ENCODE measurements at places on chromosomes 2 and 18.
A peak's percentile ranks its signal among the peaks of the same experiment; 100 is the strongest.

DNA sequence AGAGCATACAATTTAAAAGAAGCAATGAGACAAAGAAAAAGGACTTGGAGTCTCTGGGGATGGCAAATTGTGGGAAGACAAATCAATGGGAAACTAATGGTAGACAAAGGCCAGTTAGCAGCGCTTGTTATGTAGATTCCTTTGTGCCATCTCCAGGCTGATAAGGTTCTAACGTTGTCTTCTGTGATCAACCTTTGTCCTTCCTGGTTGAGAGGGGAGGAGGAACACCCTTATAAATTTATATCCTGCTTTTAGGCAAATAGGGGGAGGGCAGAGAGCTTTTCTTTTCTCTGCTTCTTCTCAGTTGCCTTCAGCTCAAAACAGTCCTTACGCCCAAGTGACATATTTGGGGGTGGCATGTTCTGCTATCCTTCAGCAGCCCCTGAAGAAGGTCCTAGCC, 89.8 kb downstream of the STPG4 start:
- no peak for DNase-seq

DNA sequence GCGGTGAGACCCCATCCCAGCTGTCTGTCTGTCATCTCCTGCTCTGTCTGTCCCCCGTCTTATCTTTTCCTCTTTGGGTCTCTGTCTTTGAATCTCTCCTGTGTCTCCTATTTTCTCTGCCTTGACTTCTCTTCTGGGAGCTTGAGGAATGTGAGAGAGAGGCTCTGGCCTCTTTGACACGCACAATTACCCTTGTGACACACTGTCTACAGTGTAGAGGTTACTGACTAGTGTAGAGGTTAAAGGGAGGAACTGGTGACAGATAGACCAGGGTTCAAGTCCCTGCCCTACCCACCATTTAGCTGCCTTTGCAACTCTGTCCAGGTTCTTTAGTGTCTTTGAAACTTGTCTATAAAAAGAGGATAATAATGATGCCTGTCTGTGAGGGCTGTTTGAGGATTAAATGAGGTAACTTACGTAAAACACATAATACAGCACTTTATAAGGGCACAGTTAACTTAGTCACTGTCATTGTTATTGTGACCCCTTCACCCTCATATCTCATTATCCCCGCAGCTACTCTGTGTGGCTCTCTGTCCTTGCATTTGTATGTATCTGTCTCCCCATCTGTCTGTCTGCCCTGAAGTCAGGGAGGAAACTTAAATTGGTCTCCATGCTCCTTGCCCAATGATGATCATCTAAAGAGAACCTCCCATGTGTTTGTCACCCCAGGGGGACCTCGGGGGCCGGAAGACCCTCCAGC, 19.9 kb downstream of the SEMA4F start:
- no peak for DNase-seq

DNA sequence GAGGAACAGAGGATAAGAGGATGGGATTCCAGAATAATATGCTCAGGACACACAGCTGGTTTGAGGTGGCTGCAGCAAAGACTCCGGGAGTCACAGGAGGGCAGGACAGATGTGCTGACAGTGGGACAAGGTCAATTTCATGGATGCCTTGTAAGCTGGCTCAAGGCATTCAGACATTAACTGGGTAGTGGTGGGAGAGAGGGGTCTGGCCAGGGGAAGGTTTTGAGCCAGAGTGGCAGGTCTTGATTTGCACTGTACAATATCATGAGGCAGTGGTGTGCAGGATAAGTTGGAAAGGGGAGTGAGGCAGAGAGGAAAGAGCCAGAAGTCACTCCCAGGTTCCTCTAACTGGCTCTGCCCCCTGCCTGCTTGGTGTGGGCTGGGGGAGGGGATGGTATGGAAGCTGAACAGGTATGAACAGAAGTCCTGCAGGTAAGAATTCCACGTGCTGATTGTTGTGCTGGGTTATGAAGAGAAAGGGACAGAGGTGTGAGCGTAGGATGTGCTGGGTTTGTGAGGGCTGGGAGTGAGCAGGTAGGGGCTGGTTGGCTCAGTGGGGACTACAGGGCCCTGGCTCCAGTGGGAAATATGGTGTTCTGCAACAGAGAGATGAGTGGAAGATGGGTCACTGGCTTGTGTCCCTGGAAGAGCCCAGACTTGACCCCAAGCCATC, 141.7 kb upstream of the COPS8 start:
- DNase-seq: no peak

DNA sequence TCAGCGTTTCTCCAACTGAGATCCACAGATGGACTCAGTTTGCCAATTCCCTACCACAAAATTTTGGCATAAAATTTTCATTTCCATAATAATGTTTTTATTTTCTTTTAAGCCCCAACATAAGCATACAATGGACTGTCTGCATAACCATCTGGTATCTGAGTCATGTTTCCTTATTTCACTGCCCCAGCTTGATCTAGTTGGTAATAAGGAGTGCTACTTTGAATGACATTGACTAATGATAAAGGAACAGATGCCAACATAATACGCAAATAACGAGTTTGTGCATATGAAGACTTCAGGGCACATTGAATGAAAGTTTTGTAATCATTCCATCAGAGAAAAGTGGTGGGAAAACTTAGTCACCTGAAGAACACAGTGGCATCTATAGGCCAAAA, 8.8 kb upstream of the MBD2 start:
- no peak for DNase-seq

GRCh38 chr2:113370030-113370429, 67.5 kb upstream of the ZNG1B start:
- DNase-seq: peak; percentile 24

GRCh38 chr2:44191739-44192138, 23.1 kb downstream of the PPM1B start:
- no peak for DNase-seq

- DNase-seq: peak; percentile 70
Observed at GRCh38 chr18:13809043-13809430, 14.9 kb upstream of the MC5R start.

DNA sequence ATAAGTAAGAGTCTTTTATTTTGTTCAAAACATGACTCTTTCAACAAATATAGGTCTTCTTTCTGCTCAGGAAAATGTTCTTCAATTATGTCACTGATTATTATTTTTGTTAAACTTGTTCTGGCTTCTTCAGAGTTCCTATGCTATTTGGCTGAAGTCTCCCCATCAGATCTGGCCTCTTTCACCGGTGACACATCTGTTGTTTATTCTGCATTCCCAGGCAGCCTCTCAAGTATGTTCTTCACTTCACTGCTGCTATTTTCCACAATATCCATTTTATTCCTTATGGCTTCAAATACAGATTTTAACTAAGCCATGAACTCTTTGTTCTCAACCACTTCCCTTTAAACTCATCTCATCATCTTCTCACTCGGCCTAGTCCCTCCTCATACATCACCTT, 45.7 kb downstream of the HDAC4 start:
- no peak for DNase-seq

DNA sequence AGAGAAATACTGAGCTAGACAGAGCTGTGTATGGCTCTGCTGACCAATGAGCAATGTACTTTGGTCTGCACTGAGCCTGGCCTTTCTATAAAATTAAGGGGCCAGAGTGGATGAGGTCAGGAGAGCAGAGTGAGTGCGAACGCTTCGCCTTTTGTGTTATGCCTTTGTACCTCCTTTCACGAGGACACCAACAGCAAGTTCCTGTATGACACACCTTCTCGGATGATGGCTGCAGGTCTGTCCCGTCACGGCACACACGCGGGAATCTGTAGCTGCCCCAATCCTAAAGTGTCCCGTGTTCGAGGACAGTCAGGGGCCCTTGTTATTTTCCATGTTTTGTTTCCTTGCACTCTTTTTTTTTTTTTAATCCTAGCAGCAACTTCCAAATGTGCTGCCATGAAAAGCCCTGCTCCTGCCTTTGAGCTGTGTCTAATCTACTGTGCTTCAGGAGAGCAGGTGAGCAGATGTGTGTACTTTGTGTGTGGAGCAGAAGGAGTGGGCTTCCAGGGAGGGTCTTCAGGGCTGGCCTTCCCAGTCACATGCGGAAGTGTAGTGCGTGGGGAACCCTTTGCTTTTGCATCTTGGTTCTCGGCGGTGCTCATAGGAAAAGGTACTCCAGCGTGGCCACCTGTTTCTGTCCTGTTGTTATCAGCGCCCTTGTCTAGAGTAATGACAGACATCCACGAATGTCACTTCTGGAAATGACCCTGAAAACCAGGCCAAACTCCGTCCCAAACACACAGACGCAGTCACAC, 213.2 kb downstream of the NDUFA10 start:
- DNase-seq: no peak

GRCh38 chr18:32868406-32868805, 95.6 kb upstream of the KLHL14 start:
- no peak for DNase-seq

DNA sequence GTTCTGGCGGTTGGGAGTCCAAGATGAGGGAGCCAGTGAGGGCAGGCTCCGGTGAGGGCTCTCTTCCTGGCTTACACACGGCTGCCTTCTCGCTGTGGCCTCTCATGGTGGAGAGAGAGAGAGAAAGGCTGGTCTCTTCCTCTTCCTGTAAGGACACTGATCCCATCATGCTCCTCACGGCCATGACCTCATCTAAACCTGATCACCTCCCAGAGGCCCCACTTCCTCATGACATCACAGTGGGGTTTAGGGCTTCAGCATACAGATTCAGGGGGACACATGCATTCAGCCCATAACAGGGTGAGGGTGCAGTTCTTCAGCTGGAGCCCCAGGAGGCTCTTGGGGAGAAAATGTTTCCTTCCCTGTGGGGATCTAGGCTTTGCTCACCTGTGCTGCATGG, 29.2 kb downstream of the AGAP1 start:
- DNase-seq: no peak

- DNase-seq: peak; percentile 44
Observed at GRCh38 chr2:69740502-69740951, 1.4 kb upstream of the ANXA4 start.

DNA sequence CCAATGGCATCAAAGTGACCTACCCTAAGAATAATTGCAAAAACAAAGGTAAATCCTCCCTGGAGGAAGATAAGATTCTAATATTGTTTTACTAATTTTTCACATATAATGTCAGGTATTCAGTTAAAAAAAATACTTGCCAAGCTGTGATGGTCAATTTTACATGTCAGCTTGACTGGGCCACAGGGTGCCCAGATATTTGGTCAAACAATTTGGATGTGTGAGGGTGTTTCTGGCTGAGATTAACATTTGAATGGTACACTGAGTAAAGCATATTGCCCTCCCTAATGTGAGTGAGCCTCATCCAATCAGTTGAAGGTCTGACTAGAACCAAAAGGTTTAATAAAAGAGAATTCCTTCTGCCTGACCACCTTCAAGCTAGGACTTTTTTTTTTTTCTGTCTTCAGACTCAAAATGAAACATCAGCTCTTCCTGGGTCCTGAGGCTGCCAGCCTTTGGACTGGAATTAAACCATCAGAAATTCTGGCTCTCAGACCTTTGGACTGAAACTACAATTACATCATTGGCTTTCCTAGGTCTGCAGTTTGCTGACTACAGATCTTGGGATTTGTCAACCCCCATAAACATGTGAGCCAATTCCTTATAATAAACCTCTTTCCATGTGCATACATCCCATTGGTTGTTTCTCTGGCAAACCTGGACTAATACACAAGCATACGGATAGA, 65.4 kb downstream of the LDAH start:
- DNase-seq: no peak

DNA sequence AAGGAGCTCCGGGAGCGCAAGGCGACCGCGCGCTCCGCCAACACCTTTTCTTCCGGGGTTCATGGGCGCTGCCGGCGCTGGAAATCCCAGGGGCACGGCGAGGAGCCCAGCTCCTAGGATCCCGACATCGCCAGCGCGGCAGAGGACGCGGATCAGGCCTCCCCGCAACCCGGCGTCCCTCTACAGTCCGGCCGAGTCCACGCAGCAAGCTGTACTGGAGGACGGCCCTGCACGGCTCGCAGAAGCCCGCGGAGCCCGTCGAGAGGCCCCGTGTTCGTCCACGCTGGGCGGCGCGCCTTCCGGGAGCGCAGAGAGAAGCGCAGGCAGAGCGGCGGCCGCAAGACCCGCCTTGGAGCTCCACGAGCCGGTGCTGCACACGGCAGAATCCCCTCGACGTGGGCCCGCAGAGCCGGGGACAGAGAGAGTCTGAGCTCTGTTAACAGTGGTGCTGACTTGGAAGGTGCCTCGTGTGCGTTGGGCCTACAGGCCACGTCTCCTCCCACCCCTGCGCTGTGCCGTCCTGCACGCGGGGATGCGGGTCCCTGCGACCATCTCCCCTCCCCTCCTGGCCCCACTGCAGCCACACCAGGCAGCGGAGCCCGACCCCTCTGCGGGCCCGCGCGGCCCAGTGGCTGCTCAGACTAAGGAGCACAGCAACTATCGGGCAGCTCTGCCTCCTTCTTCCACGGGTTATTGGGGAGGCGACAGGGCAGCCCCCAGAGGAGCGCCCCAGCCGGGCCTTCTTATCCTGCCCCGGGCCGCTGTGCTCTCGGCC, 28.1 kb upstream of the PTPN2 start:
- no peak for DNase-seq

DNA sequence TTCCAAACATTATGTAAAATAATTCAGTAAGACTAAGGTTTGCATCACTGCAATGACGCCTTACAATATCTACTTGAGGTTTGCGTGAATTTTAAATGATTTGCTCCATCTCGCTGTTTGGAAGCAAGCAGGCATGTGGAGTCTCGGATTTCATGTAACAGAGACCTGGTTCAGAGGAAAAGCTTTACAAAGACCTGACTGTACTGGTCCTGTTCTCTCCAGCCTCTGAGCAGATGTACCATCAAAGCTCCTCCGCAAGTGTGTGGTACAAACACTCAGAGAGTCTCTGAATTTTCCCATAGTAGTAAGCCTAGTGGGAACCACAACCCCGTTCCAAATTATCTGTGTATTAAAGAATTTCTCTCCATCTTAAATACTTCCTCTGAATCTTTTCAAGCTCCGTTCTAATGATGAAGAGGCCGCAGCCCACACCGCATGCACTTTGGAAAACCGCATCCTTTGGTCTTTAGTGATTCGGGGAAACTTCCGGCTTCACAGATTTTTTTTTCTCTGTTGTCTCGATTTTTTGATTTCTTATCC, 728.1 kb upstream of the SOX11 start:
- DNase-seq: no peak

DNA sequence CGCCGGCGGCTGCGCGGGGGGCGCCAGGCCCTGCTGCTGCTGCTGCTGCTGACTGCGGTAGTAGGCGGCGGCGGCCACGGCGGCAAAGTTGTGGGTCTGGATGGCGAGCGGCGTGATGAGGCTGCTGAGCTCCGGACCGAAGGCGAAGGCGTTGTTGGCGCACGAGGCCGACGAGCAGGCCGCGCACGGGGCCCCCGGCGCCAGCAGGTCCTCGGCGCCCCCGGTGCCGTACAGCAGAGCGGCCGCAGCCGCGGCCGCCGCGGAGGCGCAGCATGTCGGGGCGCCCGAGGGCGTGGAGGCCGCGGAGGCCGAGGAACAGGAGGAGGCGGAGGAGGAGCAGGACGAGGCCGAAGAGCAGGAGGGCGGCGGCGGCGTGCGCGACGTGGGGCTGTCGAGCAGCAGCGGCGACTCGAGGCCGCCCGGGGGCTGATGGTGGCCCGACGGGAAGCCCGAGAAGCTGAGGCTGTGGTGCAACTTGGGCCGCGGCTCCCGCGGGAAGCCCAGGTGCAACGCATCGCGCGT, 1.8 kb downstream of the ZFP36L2 start:
- peak; percentile 45 for DNase-seq

- DNase-seq: no peak
Observed at GRCh38 chr2:2730301-2730833, 399.3 kb upstream of the MYT1L start.

- no peak for DNase-seq
Observed at GRCh38 chr2:44752761-44753160, 188.7 kb upstream of the SIX3 start.

GRCh38 chr2:174326161-174327020, 8.4 kb upstream of the SP9 start:
- no peak for DNase-seq

GRCh38 chr18:57785751-57786437, 17.2 kb downstream of the ATP8B1 start:
- no peak for DNase-seq

All from Calu3 (cell line).